ENCODE measurements at places on chromosomes 16 and 17.

- no peak for DNase-seq
Observed at GRCh38 chr17:36066365-36066985, 2.4 kb downstream of the CCL18 start.

DNA sequence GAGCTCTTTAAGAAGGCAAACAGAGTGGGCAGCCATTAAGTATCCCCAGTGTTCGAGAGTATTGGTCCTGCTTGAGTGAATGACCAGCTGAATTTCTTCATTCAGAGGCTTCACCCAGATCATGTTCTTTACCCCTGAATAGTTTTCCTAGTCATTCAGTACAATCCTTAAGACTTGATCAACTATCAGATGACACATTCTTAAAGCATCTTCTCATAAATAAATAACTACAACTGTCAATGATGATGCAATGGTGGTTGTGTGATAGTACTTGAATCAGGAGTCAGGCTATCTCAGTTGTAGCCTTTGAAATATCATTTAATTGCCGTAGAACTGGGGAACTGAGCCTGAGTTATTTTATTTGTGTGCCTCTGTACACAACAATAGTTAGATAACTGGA is 416.8 kb upstream of the CCL2 start:
- DNase-seq = no peak

DNA sequence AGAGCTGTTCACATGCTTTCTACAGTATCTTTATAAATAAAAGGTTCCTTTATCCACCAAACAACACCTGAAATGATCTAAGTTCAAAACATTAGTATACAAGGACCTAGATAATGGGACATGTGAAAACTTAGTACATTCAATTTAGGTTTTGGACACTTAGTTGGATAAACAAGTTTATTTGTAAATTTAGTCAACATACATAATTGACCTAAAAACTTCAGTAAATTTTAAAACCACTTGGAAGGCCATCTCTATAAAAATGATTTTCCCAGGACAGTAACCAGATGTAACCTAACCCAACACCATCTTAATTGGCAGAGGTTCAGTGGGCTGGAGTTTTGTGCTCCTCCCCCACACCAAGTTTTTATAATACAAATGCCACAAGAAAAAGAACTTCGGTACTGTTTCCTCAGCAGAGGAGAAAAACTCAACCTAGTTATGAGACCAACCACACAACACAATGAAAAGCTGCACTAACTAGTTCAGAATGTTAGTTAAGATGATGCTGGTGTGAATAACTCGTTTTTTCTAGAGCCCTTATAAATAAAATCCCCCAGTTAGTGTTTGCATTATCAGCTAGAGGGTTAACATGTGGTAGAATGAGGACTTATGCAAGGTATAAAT is 7.2 kb upstream of the UNK start:
- no peak for DNase-seq

DNA sequence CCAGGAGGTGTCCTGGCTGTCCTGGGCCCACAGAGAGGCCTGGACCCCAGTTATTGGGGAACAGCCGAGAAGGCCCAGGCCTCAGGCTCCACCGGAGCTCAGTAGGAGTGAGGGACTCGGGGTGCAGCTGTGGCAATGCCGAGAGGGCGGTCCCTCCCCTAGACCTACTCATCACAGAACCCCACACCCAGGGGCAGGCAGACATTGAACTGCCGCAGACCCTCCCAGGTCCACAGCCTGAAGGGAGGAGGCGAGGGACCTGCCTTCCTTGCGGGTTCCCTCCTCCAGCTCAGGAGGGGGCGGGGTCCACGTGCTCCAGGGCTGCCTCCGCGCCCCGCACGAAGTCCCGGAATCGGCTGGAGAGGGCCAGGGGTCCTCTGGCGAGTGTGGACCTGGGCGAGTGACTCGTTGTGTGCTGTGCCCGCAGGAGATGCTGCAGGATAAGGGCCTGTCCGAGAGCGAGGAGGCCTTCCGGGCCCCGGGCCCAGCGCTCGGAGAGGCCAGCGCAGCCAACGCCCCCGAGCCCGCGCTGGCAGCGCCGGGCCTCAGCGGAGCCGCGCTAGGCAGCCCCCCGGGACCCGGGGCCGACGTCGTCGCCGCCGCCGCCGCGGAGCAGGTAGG is 3.9 kb downstream of the TBX4 start:
- no peak for DNase-seq

GRCh38 chr17:31392002-31392855 is 754 bp downstream of the RAB11FIP4 start:
- no peak for DNase-seq

GRCh38 chr17:30590081-30590733 is 113.0 kb downstream of the GOSR1 start:
- no peak for DNase-seq

- no peak for DNase-seq
Observed at GRCh38 chr17:6327007-6327406, 107.9 kb downstream of the AIPL1 start.

DNA sequence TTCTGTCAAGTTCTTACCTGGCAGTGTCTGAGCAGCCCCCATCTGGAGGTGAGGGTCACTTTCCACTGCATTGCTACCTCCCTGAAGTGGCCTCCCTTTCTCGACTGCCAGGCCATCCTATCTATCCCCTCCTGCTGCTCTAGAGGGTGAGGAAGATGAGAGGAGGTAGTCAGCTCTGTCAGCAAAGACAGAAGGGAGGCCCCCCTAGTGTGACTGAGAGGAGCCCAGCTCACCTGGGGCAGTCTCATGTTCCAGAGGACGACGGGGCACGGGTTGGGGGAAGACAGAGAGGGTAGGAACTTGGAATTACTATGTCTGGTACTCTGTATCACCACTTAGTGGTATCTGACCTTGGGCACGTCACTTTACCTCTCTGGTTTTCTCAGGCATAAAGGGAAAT is 22.0 kb downstream of the MYO19 start:
- DNase-seq = no peak

GRCh38 chr17:39757176-39757662 is 19.5 kb downstream of the GRB7 start:
- no peak for DNase-seq

DNA sequence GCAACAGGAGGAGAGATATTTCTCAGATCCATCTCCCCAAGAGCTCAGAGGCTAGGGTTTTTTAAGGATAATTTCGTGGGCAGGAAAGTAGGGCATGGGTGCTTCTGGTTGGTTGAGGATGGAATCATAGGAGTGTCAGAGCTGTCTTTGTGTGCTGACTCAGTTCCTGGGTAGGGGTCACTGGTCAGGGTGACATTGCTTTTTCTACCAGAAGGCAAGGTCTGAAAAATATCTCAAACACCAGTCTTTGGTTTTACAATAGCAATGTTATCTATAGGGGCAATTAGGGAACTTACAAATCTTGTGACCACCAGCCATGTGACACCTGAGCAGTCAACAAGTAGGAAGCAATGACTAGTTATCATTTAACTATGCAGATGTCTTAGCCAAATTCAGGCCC is 82.9 kb upstream of the DYNLRB2 start:
- no peak for DNase-seq

GRCh38 chr17:10600571-10600970 is 51.1 kb upstream of the MYH2 start:
- DNase-seq = no peak

DNA sequence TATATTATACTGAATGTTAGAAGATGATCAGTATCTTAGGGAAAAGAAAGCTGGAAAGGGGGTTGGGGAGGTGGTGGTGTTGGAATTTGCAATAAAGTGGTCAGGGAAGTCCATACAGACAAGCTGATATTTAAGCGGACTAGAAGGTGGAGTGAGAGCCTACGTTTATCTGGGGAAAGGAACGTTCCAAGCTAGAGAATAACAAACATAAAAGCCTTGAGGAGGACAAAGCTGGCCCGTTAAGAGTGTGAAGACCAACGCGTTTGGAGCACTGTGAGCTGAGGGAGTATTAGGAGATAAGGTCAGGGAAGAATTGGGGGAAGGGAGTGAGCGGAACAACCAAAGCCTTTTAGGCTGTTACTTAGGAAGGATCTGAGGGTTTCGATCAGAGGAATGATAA is 1.4 kb downstream of the DDX42 start:
- DNase-seq = no peak

GRCh38 chr17:29962656-29963055 is 21.2 kb downstream of the EFCAB5 start:
- no peak for DNase-seq

DNA sequence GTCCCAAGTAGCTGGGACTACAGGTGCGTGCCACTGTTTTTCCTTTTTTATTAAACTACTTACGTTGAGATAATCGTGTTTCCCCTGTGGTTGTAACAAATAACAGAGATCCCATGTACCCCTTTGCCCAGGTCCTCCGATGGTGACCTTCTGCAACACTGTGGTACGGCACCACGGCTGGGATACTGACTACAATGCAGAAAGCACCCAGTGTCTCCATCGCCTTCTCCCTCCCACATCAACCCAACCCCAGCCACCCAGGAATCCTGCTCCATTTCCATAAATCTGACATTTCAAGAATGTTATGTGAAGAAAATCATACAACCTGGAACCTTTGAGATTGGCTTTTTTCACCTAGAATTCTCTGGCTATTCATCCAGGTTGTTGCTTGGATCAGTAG is 22.1 kb downstream of the MPRIP start:
- no peak for DNase-seq

- no peak for DNase-seq
Observed at GRCh38 chr16:89089120-89089519, 4.5 kb upstream of the ACSF3 start.

DNA sequence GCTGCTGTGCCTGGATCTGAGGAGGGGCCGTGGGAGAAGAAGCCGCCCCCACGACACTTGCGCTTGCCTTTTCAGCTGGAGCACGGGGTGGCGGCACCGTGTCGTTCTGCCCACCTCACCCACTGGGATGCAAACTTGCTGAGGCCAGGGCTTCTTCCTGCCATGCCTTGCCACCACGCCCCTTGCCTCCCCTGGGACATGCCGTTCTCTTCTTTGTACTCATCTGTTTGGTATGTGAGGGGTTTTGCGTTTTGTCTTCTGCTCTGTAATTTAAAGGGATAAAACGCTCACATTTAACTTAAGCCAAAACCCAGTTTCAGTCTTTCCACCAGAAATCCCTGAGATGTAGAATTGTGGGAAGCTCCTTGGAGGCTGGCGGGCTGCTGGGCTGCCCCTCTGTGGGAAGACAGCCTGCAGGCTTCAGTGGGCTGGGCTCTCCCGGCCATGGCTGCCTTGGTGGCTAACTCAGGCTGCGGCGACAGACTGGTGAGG is 180.2 kb downstream of the RPTOR start:
- DNase-seq = no peak

DNA sequence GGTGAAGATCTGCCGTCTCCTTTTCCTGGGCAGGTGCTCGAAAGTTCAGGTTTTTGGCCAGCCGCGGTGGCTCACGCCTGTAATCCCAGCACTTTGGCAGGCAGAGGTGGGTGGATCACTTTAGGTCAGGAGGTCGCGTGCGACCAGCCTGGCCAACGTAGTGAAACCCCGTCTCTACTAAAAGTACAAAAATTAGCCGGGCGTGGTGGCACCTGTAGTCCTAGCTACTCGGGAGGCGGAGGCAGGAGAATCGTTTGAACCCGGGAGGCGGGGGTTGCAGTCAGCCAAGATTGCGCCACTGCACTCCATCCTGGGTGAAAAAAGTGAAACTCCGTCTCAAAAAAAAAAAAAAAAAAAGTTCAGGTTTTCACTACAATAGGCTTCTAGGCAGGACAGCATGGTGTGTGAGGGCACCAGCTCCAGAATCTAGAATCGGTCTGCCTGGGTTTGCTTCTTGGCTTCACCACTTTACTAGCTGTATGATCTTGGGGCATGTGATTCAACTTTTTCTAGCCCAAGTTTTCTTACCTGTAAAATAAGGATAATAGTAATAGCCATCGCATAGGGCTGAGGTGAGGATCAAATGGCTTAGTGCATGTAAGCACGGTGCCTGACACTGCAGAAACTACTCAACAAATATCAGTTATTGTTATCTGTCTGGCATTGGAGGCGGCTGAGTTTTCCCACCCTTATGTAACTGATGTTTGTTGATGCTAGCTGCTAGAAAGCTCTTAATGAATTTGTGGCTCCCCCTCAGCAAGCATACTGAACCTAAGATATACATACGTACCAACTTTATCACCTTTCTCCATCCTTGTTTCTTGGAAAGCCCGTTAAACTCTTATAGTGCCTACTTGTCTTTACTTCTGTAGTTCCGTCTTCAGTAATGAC is 1.3 kb downstream of the PSMD12 start:
- no peak for DNase-seq

GRCh38 chr16:85164838-85165516 is 52.7 kb upstream of the CIBAR2 start:
- DNase-seq = no peak

GRCh38 chr17:41547921-41548843 is 20.1 kb upstream of the KRT19 start:
- DNase-seq = no peak

DNA sequence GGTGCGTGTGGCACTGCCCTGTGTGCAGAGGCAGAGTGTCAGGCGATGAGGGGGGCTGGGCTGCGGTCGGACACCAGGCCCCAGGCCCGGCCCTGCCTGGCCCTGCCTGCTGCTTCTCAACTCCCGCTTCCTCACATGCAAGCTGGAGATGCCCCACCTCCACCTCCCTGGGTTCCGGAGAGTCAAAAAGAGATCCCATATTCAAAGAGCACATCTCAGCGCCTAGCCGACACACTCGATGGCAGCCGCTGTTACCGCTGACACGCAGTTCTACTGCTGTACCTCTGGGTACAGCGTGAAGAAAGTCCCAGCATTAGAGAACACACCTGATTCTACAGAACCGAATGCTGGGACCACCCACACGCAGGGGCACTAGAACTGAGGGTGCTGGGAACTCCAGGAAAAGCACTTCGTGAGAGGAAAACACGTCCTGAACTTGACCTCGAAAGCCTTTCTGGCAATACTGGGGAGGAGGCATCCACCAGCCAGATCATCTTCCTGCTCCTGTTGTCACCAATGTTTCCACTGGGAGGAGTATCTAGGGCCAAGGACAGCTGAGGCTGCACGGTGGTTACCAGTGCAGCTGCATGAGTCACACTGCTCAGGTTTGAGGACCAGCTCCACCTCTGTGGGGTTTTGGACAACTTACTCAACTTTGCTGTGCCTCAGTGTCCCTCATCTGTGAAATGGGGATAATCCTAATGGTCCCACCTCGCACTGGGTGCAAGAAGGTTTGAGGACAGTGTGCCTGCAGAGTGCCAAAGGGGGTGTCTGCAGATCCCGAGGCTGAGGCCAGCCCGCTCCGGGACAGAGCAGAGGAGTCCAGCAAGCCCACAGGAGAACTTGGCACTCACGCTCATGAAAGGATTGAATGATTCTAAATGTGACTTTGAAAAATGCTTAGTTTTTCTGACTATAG is 100.4 kb upstream of the DNAH17 start:
- no peak for DNase-seq
